ENCODE measurements at places on chromosomes 1 and 21. TPM values are rescaled to one million over a fixed set of nuclear protein-coding genes. Genes with fewer than 3 reads are reported as not detected.

DISP3 gene
- 0.49 TPM for total RNA-seq

HRNR gene
- total RNA-seq: not detected

CAPN8 gene
- not detected for total RNA-seq

OR14K1 gene
- not detected for total RNA-seq

CR1L gene
- total RNA-seq: not detected

RPE65 gene
- not detected for total RNA-seq

CHRM3 gene
- not detected for total RNA-seq
